ENCODE measurements at places on chromosomes 4 and X.

- no peak for DNase-seq
Measured at GRCh38 chr4:42747971-42748370, 91.1 kb upstream of the ATP8A1 start.

DNA sequence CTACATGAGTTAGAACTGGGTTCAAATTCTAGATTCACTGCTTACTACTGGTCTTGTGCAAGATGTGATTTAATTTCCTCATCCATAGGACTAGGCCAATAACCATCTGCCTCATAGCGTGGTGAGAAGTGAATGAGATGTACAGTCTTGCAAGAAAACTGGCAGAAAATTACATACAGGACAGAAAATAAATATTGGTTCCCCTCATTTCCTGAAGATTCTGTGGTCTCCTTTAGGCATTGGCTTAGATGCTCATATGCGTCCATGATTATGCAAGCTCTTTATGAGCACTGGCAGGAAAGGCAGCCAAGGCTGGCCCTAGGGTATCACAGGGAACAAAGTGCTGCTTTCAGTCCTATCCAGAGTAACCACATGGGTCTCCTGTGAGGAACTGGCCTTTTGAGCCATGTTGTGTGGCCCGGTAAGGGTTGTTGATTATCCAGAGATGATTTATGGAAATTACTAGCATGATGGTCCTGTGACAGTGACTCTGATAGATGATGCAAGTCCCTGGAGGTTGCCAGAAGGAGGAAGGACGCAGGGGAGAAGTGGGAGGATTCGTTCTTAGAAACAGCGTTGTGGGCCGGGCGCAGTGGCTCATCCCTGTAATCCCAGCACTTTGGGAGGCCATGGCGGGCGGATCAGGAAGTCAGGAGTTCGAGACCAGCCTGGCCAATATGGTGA is 9.9 kb upstream of the MOB1B start:
- peak; percentile 71 for DNase-seq

GRCh38 chr4:53497487-53498244 is 93.6 kb downstream of the LNX1 start:
- peak; percentile 61 for DNase-seq

DNA sequence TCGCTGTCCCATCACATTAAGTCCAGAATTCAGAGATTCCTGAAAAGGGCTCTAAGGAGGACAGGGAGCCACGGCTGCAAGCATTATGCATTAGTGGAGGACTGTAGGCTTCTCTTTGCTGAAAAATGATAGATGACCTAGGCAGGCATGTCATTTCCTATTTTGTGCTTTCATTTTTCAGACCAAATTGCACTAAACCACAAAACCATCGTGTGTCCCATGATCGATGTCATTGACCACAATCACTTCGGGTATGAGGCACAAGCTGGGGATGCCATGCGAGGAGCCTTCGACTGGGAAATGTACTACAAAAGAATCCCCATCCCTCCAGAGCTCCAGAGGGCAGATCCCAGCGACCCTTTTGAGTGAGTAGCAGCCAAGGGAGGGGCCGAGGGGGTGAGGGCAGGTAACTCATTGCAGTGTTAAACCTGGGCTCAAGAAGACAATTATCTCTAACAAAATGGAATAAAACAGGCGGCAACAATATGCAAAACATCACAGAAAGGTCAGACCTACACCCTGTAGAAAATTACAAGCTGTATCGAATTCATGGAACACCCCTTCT is 355.2 kb upstream of the GALNT7 start:
- no peak for DNase-seq

- DNase-seq, result peak; percentile 18
Measured at GRCh38 chrX:63751481-63751880, 33.5 kb downstream of the ARHGEF9 start.

DNA sequence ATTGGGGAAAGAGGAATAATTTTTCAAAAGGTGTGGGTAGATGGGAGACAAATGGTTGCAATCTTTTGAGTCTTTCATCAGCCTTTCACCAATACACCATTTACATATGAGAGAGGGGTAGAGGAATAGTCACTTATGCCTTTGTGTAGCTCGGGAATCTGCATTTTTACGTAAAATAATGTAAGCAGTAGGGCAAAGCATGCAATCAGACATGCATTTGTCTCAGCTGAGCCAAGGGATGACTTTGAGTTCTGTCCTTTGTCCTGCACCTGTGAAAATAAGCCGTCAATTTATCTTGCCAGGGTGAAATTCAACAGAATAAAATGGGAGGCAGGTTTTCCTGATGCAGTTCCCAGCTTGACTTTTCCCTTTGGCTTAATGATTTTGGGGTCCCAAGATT is 1473.4 kb upstream of the TENM3 start:
- no peak for DNase-seq

GRCh38 chr4:184648054-184648312 is 1.3 kb downstream of the CASP3 start:
- no peak for DNase-seq

- no peak for DNase-seq
Measured at GRCh38 chrX:45602151-45602550, 401.5 kb upstream of the DIPK2B start.

GRCh38 chr4:137981277-137981676 is 260.9 kb downstream of the SLC7A11 start:
- DNase-seq, result no peak

GRCh38 chr4:139540632-139541031 is 15.4 kb downstream of the SETD7 start:
- no peak for DNase-seq

- no peak for DNase-seq
Measured at GRCh38 chrX:4382273-4382672, 668.8 kb upstream of the PRKX start.

DNA sequence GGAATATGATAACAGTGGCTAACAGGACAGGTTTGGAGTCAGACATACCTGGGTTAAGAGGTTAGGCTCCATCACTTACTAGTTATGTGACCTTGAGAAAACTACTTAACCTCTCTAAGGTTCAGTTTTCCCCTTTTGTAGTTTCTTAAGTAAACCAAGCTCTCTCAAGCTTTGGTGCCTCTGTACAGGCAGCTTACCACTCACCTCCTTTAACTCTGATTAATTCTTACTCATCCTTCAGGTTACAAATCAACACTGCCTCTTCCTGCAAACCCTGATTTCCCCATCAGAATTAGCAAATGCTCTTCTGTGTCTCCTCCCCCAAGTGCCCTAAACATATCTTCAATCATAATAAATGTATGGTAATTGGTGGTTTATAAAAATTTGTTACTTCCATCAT is 3.5 kb upstream of the SERTM2 start:
- DNase-seq, result no peak

- DNase-seq, result no peak
Measured at GRCh38 chr4:149121023-149121404, 678.8 kb upstream of the NR3C2 start.

GRCh38 chr4:128737098-128737513 is 72.4 kb upstream of the JADE1 start:
- no peak for DNase-seq

- DNase-seq, result no peak
Measured at GRCh38 chr4:147855571-147856009, 123.7 kb downstream of the ARHGAP10 start.

- DNase-seq, result no peak
Measured at GRCh38 chr4:164683040-164683439, 70.9 kb upstream of the SMIM31 start.

- no peak for DNase-seq
Measured at GRCh38 chrX:3268829-3269228, 77.6 kb downstream of the MXRA5 start.

- DNase-seq, result no peak
Measured at GRCh38 chrX:122363112-122363795, 820.8 kb upstream of the GRIA3 start.

- DNase-seq, result no peak
Measured at GRCh38 chr4:82606622-82607021, 44.8 kb upstream of the TMEM150C start.

DNA sequence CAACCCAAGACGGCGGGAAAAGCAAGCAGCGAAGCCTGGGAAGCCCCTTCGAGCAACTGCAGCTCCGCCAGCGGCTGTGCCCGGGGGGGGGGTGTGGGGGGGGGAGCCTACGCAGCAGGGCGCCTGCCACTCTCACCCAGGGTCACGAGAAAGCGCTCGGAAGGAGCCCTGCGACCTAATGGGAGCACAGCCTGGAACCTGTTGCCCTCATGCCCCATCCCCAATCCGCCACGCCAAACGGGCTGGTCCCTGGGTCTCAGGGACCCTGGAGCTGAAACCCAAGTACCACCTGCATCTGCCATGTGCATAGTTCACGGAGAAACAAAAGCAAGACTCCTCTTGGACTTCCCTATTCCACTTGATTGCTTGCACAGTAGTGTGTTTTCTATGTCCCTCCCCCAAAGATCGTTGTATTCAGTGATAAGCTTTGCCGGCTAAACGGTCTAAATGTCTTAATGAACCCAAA is 359 bp upstream of the GAB3 start:
- no peak for DNase-seq

DNA sequence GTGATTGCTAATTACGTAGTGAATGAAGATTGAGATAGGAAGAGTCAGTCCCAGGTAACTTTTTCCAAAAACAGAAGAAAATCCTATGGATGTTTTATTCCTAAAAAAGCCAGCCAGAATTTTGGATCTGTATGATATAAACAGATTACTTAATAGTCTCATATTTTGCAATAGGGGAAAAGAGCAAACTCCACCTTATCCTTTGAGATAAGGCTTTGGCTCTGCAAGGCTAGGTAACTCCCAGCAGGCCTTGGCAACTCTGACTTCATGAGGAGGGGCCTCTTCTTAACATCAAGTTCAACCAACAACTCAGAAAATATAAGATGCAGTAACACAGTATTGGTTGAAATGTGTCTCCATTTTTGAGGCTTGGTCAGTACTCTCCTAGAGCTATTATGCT is 98.7 kb upstream of the SLC4A4 start:
- DNase-seq, result no peak

DNA sequence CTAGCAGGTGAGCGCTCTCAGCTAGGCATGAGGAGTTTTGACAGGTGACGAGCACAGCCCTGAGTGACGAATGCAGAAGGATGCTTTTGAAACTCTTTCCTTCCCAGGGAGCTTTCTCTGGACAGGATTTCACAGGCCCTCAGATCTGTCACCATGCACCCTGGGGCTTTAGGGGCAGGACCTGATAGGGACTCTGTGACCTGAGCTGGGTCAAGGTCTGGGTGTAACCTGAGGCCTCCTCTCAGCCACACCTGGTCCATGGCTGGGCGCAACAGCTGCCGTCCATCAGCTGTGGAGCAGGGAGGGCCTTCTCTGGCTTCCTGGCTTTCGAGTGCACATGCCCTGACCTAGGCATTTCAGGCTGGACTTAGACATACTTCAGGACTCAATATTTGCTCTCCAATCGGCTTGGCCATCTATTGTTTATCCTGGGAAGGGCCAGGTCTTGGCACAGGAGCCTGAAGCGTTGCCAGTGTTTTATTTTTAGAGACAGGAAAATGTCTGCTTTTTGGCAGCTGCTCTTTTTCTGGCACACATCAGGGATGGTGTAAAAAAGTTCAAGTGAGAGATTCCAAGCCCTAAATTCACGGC is 56.4 kb downstream of the C4orf51 start:
- peak; percentile 71 for DNase-seq

DNA sequence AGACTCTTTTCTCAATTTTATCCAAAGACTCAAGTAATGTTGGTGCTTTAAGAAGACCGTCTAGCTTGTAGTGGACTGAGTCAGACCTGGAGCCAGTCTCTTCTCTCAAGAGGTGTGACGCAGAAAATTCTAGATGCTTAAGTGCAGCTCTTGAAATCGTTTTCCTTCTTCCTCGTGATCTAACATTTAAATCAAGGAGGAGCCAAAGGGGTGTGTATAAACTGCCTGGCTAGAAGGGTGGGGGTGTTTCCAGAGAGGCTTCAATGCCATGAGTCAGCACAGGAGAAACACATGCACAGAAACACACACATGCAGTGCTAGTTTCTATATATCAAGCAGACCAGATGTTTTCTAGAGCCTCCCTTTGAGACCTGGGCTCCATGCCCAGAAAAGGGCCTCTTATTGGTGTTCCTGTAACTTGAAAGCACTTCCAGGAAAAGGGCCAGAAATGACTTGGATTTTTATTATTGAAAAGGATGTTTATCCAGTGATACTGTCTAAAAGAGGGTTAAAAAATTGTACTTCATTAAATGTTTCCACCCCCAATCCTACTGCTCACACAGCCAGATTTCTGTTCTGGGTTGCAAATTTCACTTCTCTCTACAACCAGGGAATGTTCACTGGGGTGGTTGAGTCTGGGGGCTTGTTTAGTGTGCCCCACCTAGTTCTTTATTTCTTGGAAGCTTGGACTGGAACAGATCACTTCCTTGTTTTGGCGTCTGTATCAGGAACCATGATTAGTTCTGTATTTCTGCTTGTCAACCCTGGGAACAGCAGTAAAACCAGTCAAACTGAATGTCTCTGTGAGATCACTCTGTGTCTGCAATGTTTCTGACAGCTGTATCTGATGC is at the start of gene CLIC2:
Gene CLIC2, minus strand, starts transcription at position 129 of the 851 bp plus-strand sequence. CDS start 187 bp downstream, outside the sequence.
- DNase-seq, result no peak

DNA sequence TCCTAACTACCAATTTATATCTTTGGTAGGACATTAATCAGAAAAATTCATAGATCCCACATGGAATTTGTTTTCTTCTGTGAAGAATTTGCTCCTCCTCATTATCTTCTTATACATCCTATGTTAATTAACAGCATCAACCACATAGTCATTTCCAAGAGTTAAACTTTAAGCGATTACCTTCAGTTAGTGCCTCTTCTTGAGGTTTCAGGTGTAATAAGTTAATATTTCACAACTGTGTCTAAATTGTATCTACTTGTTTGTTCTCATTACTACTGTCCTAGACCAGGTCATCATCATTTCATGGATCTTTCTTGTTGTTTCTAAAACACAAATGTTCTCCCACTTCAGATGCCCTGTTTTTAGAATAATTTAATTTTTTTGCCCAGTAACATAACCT is 457.9 kb downstream of the FAT4 start:
- DNase-seq, result no peak

- DNase-seq, result no peak
Measured at GRCh38 chr4:69830192-69830559, 29.8 kb downstream of the SULT1E1 start.

GRCh38 chrX:104347860-104348259 is 93.1 kb upstream of the ESX1 start:
- DNase-seq, result no peak

DNA sequence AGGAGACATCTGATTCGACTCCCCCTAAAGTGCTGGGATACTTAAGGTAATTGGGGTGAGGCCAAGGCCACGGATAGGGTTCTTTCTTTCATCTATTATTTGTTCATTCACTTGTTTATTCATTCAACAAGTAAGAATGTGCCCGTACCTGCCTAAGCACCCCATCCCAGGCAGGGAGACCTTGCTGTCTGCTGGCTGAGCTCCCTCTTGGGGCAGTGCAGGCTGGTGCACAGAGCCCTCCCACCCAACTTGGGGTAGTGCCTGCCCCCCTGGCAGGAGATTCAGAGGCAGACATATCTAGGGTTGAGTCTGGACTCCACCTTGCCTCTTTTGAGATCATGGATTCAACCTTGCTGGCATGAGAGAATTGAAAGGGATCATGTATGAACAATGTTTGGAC is 95.7 kb downstream of the DRD5 start:
- no peak for DNase-seq

- no peak for DNase-seq
Measured at GRCh38 chr4:143356493-143356892, 19.8 kb downstream of the GAB1 start.

DNA sequence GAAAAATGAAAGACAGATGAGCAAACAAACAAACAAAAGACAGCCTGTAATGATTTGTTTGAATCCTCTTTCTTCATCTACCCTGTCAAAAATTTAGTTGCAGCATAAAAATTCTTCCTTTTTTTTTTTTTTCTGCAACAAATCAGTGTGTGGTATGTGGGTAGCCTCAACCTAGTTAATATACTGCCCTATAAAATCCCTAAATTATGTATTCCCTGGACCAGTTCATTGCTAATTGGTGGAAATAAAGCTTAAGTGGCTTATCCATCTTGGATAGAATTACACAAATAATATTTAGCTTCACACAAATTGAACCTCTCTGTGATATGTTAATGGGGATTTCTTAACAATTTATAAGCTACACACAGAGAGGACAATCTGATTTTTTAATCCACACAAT is 208.4 kb downstream of the NDST4 start:
- no peak for DNase-seq

Measured in breast epithelium (tissue), 4 donors.